ENCODE measurements at places on chromosomes 3 and 15. TPM values are rescaled to one million over a fixed set of nuclear protein-coding genes. Genes with fewer than 3 reads are reported as not detected.

DNA sequence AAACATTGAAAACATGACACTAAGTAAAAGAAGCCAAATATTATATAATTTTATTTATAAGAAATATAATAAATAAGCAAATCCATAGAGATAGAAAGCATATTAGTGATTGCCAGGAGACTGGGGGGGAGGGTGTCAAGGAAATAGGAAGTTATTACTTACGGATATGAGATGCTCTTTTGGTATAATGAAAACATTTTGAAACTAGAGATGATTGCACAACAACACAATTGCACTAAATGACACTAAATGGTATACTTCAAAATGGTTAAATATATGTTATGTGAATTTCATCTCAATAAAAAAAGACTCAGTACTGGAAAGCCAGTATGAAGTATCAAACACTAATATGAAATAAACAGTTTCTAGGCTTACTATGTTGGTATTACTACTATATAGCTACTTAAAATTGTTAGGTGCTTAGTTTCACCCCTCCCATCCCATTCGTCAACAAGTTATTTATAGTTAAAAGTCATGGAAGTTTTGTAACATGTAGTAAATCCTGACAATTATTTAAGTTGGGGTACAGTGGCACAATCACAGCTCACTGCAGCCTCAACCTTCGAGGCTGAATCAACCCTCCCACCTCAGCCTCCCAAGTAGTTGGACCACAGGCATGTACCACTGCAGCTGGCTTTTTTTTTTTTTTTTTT lies 43.7 kb downstream of the STAG1 start:
- DNase-seq: no peak

GRCh38 chr3:194082743-194083636 lies 53.0 kb upstream of the HES1 start:
- DNase-seq: no peak

GRCh38 chr3:55860049-55860721 lies 373.1 kb upstream of the WNT5A start:
- DNase-seq: peak; percentile 6

GRCh38 chr3:12730506-12731242 lies 28.4 kb downstream of the TMEM40 start:
- no peak for DNase-seq

- DNase-seq: no peak
Measured at GRCh38 chr15:67143646-67144045, 78.2 kb downstream of the SMAD3 start.

GRCh38 chr3:112654492-112654891 lies 13.5 kb upstream of the CCDC80 start:
- no peak for DNase-seq

- no peak for DNase-seq
Measured at GRCh38 chr3:53154881-53155285, 6.1 kb upstream of the PRKCD start.

GRCh38 chr3:13012221-13012691 lies 61.0 kb downstream of the IQSEC1 start:
- DNase-seq: no peak

GRCh38 chr3:28726840-28727239 lies 378.2 kb upstream of the AZI2 start:
- peak; percentile 3 for DNase-seq

- peak; percentile 73 for DNase-seq
Measured at GRCh38 chr3:45938864-45939263, 4.4 kb upstream of the CXCR6 start.

DNA sequence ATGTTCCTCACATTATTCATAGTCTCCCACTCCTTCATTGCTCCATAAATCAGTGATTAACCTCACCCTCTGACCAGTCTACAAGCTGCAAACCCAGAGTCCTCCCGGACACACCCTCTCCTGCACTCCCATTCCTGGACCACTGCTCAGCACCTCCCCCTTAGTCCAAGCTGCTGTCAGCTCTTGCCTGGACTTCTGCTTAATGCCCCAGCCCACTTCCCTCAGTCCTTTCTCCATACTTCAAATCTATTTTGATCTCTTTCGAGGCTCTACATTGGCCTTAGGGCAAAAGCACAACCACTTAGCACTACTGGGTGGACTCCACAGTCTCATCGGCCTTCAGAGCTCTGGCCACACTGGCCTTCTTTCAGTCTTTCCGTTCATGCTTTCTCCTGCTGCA lies 79.4 kb upstream of the FAM98B start:
- no peak for DNase-seq

- DNase-seq: peak; percentile 41
Measured at GRCh38 chr3:133394561-133395311, 5.1 kb upstream of the BFSP2 start.

GRCh38 chr3:100634493-100635272 lies 25.3 kb downstream of the ADGRG7 start:
- no peak for DNase-seq

DNA sequence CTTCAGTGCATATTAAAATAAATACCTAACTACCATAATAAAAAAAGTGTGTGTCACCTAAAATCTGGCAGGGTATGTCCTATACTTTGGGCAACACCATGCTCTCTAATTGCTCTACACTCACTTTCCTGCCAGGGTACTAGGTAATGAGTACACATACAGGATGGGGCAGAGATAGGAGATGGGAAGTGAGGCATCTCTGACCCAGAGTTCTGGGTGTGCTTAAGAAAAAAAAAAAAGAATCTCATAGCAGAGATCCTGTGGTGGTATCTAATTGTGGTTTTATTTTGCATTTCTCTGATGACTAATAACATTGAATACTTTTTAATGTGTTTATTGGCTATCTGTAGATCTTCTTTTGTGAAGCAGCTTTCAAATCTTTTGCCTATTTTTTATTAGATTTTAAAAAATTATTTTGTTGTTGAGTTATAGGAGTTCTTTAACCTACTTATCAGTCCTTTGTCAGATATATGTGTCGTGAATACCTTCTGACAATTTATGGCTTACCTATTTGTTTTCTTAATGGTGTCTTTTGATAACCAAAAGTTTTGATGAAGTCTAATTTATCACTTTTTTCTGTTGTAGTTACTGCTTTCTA lies 48.0 kb downstream of the EEFSEC start:
- peak; percentile 4 for DNase-seq

GRCh38 chr15:50318697-50319096 lies 36.3 kb downstream of the GABPB1 start:
- DNase-seq: no peak

GRCh38 chr3:26614006-26614685 lies 8.4 kb upstream of the LRRC3B start:
- DNase-seq: no peak

GRAMD2A gene
- total RNA-seq: 0.77 TPM

RBP2 gene
- not detected for total RNA-seq

KBTBD12 gene
- total RNA-seq: not detected

CPLX3 gene
- not detected for total RNA-seq

FAM107A gene
- not detected for total RNA-seq

FRG2C gene
- not detected for total RNA-seq

MME gene
- total RNA-seq: 55.5 TPM

Data from astrocyte (in vitro differentiated cells and primary cell).